ENCODE measurements at places on chromosomes 6 and 20.

GRCh38 chr6:106924694-106925523 lies 49.6 kb downstream of the CD24 start:
- no peak for DNase-seq

DNA sequence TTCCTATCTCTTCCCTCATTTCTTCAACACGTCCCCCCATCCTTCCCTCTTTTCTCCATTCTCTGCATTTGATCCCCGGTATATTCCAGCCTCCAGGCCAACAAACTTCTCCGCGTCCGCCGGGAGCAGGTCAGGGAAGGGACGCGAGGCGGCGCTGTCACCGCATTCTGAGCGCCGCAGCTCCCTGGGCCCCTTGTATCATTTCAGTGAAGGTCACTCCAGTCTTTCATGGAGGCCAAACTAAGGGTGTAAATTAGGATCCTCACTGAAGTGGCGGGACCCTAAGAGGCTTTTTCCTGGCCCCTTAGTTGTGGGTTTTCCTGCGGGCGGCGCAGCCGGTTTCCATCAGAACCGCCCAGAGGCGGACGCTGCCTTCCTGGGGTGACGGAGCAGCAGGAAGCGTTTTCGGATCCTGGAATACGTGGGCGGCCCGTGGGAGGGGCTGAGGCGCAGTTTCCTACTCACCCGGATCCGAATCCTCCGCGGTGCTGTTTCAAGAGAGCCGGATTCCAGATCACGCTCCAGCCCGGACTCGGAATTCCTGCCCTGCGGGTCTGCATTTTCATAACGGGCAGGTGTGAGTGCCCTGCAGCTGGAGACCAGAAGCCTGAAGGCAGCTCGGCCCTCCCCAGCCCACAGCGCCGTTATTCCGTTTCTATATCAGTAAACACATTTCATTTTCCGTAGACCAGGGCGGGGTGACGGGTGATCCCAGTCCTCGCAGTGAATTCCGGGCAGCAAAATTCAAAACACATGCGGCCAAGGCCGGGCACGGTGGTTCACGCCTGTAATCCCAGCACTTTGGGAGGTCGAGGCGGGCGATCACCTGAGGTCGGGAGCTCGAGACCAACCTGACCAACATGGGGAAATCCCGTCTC lies 3.6 kb upstream of the MICA start:
- peak; percentile 64 for DNase-seq

- peak; percentile 53 for DNase-seq
These were observed 66.3 kb downstream of the ATXN1 start for GRCh38 chr6:16694781-16695578.

DNA sequence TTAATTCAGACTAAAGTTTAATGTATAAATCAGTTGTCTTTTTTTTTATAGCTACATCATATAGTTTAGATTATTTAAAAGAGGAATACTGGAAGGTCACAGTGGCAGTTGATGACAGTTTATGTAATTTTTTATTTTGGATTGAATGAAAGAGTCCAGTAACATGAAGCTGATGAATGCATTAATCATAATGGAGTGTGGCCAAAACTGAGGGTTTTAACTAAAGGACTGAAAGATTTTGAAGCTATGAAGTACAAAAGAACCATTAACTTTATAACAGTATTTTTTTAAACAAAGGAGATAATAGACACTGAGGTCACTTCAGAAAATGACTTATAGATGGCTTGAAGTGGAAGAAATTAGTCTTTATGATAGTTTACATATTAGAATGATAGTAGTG lies 41.3 kb downstream of the TRMT11 start:
- DNase-seq = no peak

GRCh38 chr6:138517635-138518034 lies 18.3 kb upstream of the NHSL1 start:
- DNase-seq = peak; percentile 65

DNA sequence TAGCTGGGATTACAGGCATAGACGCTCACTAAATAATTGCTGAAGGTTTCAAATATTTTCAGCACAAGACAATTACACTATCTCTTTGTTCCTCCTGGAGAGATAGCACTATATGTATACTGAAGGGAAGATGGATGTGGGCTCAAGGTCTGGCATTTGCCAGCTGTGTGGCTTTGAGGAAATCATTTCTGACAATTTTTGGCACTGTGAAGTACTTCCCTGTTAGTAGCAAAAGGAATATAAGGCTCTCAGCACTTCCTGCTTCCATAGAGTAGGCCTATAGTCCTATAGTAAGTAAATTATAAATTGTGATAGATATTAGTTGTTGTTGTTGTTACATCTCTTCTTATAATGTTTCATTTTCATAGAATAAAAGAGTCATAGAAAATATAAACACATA lies 271.1 kb downstream of the SAMD5 start:
- no peak for DNase-seq

GRCh38 chr6:53032849-53033248 lies 32.4 kb upstream of the FBXO9 start:
- no peak for DNase-seq

GRCh38 chr20:64030371-64031134 lies 5.4 kb upstream of the C20orf204 start:
- DNase-seq = no peak

- no peak for DNase-seq
These were observed 93.4 kb downstream of the DACT2 start for GRCh38 chr6:168226061-168226752.

DNA sequence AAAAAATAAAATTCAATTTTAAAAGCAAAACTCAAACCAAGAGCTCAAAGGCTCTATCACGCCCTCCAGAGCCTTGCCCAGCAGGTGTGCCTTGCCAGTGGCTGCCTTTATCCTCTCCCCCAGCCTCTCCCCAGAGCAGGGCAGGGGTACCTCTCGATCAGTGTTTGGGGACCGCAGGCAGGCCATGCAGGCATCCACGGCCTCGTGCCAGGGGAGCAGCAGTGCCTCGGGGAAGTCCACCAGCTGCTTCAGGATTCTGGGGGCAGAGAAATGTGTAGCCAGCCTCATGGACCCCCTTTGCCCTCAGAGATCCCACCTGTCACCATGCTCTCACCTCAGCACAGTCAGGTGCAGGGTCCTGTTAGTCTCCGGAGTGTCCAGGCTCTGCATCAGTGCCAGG lies 5.7 kb downstream of the CUL7 start:
- no peak for DNase-seq

DNA sequence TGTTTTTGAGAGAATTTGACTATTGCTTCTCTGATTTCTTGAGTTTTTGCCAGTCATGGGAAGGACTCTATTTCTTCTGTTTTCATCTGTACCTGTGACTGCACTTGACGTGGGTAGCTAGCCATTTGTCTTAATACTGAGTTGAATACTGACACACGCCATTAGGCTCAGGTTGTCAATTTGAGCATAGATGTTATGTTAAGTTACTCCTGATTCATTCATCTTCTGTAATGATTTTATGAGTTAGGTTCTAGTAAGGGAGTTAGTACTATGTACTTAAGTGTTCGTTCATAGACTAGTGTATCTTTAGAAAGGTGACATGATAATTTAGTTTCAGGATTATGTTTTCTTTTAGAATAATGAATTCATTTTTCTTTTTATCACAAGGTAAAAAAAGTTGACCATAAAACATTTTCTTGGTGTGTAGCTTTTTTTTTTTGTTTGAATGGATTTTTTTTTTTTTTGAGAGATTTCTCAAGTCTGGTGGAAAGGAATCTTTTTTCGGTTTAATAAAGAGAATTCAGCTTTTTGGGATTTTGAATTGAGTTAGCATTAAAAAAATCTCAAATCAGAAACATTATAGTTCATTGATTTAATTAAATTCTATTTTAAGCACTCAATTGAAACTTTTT lies 1.7 kb downstream of the AFDN start:
- no peak for DNase-seq

DNA sequence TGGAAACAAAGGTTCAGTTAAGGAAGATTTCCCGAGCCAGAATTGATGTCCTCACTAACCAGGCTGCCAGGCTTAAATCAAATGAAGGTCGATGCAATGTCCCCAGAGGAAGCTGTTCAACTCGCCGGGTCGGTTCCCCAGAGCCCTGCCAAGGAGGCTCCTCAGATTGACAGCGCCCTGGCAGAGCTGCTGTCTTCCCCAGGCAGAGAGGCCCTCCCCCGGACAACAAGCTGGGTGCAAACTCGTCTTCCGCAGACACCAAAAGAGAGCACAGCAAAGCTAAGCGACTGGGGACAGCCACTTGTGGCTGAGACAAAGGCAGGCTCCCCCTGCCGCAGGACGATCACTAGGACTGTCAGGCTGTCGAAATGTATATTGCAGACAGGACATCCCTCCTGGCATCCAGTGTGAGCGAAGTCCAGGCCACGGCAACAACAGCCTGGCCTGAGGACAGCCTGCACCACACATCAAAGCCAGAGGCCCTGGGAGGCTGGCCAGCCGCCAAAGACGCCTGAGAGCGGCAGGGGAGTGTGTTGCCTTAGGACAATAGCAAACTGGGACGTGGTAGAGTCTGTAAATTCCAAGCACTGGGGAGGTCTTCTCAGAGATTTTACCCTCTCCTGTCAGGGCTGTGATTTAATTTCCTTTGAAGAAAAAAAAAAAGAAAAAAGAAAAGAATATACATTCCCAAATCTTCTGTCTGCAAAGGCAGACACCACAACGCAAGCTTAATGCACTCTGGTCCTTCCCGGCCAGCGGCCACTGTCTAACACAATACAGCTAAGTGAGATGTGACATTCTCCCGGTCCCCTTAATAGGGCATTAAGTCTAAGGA lies 99.1 kb downstream of the HIVEP2 start:
- DNase-seq = peak; percentile 78

DNA sequence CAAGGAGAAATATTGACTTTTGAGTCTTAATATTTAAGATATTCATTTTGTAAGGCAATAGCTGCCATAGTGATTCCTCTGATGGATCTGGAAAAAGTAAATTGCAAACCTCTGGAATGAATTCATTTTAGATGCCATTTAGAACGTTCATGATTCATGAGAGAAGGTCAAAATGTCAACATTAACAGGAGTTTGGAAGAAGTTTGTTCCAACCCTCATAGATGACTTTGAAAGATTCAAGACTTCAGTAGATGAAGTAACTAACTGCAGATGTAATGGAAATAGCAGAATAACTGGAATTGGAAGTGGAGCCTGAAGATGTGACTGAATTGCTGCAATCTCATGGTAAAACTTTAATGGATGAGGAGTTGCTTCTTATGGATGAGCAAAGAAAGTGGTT lies 100.9 kb upstream of the CCN2 start:
- DNase-seq = no peak

DNA sequence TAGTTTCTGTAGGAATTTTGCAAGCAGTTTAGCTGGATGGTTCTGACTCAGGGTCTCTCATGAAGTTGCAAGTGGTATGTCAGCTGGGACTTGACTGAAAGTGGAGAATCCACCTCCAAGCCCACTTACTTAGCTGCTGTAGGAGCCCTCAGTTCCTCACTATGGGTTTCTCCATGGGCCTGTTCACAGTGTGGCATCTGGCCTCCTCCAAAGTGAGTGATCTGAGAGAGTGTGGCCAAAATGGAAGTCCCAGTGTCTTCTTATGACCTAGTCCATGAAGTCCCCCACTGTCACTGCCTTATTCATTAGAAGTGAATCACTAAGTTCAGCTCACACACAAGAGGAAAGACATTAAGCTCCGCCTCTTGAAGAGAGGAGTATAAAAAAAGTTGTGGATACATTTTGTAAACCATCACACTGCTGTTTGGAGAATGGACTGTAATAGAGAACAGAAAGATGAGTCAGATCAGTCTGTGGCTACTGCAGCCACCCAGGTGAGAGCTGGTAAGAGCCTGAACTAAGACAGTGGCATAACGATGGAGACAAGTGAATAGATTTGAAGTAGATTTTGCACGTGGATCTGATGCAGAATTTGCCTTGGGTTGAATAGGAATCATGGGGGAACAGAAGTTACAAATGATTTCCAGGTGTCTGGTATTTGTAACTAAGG lies 4.9 kb upstream of the NELFCD start:
- no peak for DNase-seq

GRCh38 chr6:140344142-140344913 lies 969.9 kb upstream of the CITED2 start:
- no peak for DNase-seq

DNA sequence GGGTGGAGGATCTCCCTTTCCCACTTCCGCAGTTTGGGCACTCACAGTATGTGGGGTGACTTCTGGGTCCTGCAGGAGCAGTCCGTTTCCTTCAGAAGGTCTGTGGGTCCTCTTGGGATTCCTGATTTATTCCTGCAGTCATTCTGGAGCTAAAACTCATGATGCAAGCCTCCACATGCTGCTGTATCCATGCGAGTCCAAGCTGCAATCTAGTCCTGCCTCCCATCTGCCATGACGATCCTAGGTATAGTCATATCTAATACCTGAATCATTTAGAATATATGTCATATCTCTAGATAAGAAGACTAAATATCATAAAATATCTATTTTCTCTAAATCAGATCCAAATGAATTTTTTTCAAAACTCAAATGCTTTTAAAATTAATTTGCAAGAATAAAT lies 103.4 kb upstream of the AHI1 start:
- no peak for DNase-seq

GRCh38 chr6:127776320-127776719 lies 124.5 kb downstream of the THEMIS start:
- DNase-seq = no peak

GRCh38 chr6:13308332-13308731 lies 20.0 kb downstream of the TBC1D7 start:
- DNase-seq = no peak

- DNase-seq = no peak
These were observed 33.5 kb downstream of the PNLDC1 start for GRCh38 chr6:159833556-159833955.

GRCh38 chr20:62524505-62524911 lies 48.7 kb upstream of the GATA5 start:
- DNase-seq = no peak

- DNase-seq = no peak
These were observed 9.0 kb downstream of the NFATC2 start for GRCh38 chr20:51533291-51534172.

DNA sequence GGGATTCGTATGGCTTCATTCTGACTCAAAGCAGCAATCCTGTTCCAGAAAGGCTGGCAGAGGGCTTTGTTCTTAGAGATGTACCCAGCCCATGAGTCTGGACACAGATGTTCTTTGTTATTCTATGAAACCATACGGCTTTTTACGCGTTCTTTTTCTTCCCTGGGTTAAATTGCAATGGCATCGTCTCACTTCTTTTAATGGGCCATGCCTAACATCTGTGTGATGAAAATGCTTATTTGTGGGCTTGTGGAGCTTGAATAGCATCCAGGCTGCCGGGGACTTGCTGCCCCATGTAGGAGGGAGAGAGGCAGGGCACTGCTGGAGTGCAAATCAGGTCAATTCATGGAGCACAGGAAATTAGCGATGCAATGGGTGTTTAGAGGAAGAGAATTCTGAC lies 19.4 kb downstream of the FAM50B start:
- no peak for DNase-seq

DNA sequence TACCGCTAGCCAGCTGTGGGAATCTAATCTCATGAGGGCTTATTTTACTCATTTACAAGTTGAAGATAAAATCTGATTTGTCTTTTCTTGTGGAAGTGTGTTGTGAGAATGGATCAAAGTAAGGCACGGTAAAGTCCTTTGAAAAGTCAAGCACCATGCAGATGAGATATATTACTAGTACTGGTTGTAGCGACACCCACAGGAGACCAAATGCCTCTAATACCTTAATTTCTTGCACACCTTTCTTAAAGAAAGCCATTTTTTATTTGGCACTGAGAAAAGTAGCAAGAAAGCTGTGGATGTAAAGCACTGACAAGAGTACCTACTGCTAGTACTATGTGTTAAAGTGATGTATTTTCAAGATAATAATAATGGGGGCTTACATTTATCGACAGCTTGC lies 191.0 kb upstream of the MMS22L start:
- no peak for DNase-seq
